ENCODE measurements at places on chromosomes 5 and 9.
A peak's percentile ranks its signal among the peaks of the same experiment; 100 is the strongest.

DNA sequence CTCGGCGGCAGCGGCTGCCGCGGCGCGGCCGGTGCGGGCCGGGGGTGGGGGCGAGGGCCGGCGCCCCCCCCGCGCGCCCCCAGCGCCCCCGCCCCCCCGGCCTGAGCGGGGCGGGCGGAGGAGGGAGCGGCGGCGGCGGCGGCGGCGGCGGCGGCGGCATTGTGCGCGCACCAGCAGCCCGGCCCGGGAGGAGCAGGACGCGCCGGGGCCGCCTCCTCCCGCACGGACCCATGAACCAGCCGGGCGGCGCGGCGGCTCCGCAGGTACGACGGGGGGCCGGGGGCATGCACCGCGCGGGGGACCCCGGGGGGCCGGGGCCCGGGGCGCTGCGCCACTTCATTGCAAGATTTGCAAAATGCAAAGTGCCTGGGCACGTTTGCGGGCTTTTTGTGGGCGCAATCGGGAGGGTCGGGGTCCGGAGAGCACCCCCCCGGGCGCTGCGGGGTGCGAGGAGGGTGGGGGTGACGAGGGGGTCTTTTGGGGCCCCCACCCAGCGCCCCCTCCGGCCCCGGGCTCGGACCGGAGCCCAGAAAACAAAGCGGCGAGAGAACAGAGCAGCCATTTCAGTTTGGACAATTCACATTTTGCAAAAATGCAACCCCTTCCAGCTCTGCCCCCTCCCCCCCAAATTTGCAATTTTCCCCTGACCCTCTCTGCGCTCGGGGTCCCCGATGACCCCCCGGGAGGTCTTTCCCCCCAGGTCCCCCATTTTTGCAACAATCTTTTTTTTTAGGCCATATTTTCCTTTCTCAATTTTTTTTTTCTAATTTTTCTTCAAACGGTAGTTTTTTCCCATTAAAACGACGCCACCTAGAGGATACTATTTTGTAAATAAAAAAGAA lies at the start of gene ZNF618:
Gene ZNF618 (plus strand): TSS at position 159 of the 842 bp plus-strand sequence. CDS start 72 bp downstream, at position 231.
- DNase-seq, result peak; percentile 59

- DNase-seq, result peak; percentile 69
Observed at GRCh38 chr9:89606624-89607311, 2.0 kb downstream of the GADD45G start.

DNA sequence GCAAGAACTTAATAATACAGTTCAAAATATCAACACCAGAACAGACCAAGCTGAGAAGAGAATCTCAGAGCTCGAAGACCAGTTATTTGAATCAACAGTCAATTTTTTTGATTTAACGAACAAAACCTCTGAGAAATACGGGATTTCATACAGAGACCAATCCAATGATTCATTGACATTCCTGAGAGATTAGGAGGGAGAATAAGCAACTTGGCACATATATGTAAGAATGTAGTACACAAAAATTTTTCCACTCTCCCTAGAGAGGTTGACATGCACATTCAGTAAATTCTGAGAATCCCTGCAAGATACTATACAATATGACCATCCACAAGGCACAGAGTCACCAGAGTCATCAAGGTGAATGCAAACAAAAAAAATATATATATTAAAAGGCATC lies 1577.3 kb upstream of the C9orf72 start:
- no peak for DNase-seq

DNA sequence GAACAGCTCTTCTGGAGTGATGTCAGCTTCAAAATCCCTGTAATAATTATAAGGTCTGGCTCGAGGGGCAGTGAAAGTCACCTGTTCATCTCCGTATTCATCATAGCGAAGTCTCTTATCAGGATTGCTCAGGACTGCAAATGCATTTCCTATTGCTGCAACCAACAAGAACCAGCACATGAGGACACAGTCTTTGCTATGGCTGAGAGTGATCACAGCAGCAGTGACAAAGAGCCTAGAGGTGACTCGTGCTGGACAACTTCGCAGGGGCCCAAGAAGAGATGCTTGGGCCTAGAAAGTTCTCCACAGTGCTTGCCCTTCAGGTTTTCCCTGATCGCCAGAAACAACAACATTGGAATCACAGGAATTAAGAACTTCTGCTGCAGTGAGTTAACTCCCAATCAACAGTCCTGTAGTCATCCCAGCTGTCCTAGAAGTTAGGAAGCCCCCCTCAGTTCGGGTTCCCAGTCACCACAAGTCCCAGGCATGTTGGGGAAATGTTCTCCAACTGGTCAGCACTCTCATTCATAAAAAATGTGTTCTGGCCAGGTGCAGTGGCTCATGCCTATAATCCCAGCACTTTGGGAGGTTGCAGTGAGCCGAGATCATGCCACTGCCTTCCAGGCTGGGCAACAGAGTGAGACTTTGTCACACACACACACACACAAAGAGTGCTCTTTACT lies 13.0 kb downstream of the DNAJC18 start:
- no peak for DNase-seq

DNA sequence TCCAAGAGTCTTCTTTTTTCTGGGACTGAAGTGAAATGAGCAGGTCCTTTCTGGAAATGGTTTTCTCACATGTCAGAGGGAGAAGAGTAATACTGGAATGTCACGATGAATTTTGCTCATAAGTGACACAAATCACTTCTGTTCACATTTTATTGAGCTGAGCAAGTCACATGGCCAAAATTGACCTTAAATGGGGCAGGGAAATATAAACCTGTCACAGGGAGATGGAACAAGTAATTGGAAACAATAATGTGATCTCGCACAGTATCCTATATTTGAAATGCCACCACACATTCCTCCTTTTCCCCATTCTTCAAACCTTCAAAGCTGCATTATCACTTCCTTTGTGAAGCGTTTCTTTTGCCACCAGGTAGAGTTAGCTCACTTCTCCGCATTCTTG lies 25.2 kb upstream of the LIFR start:
- no peak for DNase-seq

DNA sequence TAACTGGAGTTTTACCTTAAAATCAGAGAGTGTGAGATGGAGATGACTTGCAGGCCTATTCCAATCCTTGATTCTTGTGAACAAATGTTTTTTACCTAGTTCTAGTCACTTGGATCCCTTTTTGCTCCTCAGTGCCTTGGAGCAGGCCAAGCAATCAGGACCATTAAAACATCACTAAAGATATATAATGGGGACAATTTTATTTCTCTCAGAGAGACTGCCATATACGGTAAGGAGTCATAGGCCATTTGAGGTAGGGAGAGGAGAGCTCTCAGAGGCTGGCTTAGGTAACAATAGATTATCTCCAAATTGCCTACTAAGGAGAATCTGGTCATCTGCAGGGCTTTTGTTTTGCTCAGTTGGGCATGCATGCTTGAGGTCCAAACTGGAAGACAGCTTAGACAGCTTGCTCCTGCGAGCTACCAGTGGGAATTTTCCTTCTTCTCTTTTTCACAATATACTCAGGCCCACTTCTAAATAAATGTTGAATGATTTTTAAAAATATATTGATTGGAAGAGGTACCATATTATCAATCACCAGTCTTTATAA lies 44.0 kb downstream of the FREM1 start:
- no peak for DNase-seq

DNA sequence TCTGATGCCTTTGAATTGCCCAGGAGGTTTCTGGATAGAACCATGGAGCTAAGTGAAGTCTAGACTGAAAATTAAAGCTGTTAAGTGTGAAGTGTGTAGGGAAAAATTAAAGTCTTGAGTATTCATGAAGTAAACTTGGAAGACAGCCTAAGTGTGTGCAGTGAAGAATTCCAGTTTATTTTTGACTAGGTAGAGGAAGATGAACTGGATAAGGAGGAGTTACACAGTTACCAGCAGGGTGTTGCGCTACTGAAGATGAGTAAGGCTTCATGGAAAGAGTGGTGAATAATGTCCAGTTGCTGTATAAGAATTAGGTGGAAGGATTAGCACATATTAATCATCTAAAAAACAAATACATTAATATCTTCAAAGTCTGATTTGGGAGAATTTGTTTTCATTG lies 5.7 kb upstream of the CHD1 start:
- peak; percentile 57 for DNase-seq

GRCh38 chr9:99433555-99433954 lies 211.5 kb downstream of the SEC61B start:
- peak; percentile 93 for DNase-seq

- DNase-seq, result peak; percentile 54
Observed at GRCh38 chr9:120652934-120653333, 61.3 kb downstream of the MEGF9 start.

GRCh38 chr5:137275083-137275482 lies 224.0 kb downstream of the SPOCK1 start:
- no peak for DNase-seq

DNA sequence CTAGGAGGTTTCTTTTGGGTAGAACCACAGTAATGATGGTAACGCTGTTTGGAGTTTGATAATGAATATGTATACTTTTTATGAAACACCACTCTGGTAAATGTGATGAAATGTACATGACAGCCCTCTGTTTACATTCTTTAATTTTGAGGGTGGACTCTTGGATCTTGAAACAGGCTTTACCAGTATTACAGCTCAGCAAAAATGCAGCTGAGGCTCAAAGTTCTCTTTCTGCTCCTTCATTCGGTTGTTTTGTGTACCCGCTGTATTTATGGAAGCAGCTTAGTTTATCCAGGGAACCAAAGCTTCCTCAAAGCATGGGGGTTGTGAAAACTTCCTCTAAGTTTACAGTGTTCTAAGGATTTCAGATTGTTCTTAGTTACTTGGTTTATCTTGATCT lies 11.1 kb downstream of the GAPVD1 start:
- DNase-seq, result peak; percentile 28

- DNase-seq, result no peak
Observed at GRCh38 chr5:67404256-67405100, 207.9 kb upstream of the CD180 start.

- no peak for DNase-seq
Observed at GRCh38 chr5:148817606-148818005, 8.8 kb upstream of the ADRB2 start.

- DNase-seq, result no peak
Observed at GRCh38 chr5:108876451-108876850, 128.8 kb downstream of the FER start.

- DNase-seq, result no peak
Observed at GRCh38 chr5:14081791-14082190, 61.4 kb upstream of the TRIO start.

DNA sequence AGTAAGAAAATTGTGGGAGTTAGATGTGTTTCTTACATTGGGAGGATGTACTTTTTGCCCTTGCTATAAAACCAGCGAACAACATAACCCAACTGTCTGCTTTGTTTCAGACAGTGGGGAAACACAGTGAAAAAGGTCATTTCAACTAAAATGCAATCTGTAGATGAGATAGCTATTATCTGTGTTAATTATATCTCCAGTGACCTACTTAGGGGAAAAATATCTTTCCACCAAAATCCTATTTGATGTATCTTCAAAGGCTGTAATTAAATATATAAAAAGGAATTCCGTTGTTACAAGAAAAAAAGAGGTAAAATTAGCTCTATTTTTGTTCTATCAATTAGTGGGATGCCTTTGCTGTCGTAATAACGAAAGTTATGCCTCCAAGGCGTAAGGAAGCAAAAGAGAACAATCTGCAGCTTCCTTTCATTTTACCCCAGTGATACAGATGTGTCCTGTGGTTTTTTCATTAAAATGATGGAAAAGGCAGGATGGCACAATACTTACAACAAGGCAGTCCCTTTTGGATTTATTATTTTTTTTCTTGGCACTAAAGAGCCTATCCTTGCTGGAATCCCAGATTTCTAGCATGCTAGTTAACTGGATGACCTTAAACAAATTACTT lies 100.9 kb downstream of the GNA14 start:
- DNase-seq, result no peak

- DNase-seq, result peak; percentile 20
Observed at GRCh38 chr5:135980620-135981019, 25.8 kb upstream of the LECT2 start.

DNA sequence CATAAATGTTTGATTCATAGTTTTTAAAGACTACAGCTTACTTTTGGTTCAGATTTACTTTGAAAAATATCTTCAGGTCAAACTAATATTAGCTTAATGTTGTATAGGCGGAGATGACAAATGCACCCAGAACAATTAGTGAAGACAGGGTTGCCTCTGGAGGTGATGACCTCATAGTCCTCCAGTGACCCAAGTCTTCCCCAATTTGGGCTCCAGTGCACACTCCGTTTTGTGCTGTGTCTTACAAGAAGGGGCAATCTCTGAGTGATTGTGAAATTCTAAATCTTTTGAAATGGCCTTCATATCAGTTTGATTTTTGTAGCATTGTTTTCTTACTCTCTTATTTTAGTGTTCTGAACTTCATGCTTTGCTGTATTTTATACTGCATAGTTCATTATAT lies 57.6 kb downstream of the DENND4C start:
- DNase-seq, result peak; percentile 26

- no peak for DNase-seq
Observed at GRCh38 chr9:91178281-91179236, 183.2 kb downstream of the AUH start.

GRCh38 chr9:4838189-4838546 lies 45.4 kb downstream of the RCL1 start:
- no peak for DNase-seq

GRCh38 chr9:33229359-33230114 lies 10.4 kb upstream of the SPINK4 start:
- no peak for DNase-seq

- no peak for DNase-seq
Observed at GRCh38 chr5:32325062-32325461, 12.3 kb upstream of the MTMR12 start.

DNA sequence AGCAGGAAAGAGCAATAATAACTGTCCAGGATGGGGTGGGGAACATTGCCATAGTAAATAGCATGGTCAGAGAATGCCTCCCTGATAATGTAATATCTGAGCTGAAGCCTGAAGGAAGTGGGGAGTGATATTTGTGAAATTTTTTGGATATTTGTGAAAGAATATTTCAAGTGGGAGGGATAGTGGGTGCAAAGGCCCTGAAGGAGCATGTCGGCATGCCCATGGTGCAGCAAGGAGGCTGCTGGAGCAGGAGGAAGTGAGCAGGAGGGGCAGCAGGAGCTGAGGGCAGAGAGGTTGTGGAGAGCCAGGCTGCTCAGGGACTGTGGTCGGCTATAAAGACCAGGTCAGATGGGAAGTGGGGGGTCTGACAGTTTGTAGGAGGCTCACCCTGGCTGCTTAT lies 21.1 kb upstream of the PDE8B start:
- DNase-seq, result no peak

- DNase-seq, result peak; percentile 94
Observed at GRCh38 chr5:143002459-143003327, 232.5 kb downstream of the ARHGAP26 start.

- DNase-seq, result no peak
Observed at GRCh38 chr5:124701016-124701415, 45.4 kb downstream of the ZNF608 start.

- no peak for DNase-seq
Observed at GRCh38 chr5:51388488-51389287, 5.4 kb downstream of the ISL1 start.

- DNase-seq, result no peak
Observed at GRCh38 chr5:90621848-90622247, 63.3 kb downstream of the ADGRV1 start.

- no peak for DNase-seq
Observed at GRCh38 chr9:138010861-138011260, 133.3 kb downstream of the CACNA1B start.

DNA sequence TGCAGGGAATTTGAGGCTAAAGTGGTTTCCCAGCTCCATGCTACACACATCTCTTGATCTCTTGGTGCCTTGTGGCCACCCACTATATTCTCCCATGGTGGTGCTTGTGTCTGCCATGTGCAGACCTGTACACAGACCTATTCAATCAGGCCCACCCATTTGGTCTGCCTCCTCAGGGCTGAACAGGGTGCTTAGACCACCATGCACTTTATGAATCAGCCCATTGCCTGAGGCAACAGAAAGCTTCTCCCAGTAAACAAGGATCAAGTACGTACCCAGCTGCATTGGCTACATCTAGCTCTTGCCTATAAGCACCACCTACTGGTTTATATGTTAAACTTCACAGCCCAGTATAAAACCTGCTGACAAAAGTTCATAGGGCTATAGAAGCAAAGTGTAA lies 664.3 kb upstream of the EDIL3 start:
- DNase-seq, result peak; percentile 11

Data from suppressor macrophage treated with lipopolysaccharide for 4 hours (primary cell).